Stimulated activated CD8-positive, alpha-beta memory T cell treated with anti-CD3 and anti-CD28 coated beads, Interleukin-12 subunit alpha, Interleukin-12 subunit beta, amount 100 ng/mL, for 4 hours (primary cell): ENCODE measurements at places on chromosomes 2 and 18.

DNA sequence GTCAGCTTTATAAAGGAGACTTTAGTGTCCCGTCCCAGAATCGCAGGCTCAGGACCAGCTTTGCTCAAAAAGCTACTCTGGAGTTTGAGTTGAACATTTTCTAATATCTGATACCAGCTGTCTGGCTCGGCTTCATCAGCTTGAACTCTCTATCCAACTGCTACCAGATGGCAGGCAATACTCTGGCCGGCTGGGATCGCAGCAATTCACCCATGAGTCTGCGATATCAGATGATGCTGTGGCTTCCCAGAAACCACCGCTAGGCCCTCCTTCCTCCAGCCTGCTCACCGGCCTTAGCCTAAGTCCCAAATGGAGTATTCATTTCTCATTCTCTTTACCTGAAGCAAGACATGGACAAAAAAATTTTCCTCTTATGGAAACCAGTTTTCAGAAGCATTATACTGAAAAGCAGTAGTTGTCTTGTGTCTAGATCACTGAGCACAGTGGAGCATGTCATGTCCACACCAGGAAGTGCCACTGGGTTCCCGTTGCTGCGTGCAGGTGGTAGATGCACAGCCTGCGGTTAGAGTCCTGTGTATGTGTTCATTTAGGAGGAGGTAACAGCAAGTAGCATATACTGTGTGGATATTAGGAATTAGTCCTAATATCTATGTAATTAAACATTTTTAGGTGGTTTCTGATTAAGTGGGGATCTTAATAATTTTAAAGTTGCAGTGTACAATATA is 162.0 kb upstream of the SOX11 start:
- no peak for DNase-seq

- DNase-seq = no peak
These were observed 25.3 kb upstream of the RFX8 start for GRCh38 chr2:101500180-101500579.

DNA sequence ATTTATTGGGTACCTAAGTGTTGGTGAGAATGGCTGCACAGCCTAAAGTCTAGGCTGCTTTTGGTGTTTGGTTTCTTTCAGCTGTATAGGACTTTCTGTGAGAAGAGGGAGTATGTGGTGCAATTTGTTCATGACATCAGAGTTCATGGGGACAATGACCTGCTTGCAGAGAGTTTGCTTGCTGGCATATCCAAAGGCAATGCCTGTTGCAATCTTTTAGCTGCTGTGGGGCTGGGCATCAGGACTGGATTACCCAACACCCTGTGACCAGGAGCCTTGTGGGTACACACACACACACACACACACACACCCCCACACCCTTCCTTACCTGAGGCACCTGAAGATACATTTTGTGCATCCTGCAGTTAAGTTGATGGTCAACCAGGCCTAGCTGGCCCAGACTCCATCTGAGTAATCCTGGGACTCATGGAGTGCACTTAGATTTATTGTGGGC is 68.4 kb downstream of the LIPG start:
- DNase-seq = no peak

- DNase-seq = no peak
These were observed 503.7 kb upstream of the SLC8A1 start for GRCh38 chr2:40955635-40956034.

DNA sequence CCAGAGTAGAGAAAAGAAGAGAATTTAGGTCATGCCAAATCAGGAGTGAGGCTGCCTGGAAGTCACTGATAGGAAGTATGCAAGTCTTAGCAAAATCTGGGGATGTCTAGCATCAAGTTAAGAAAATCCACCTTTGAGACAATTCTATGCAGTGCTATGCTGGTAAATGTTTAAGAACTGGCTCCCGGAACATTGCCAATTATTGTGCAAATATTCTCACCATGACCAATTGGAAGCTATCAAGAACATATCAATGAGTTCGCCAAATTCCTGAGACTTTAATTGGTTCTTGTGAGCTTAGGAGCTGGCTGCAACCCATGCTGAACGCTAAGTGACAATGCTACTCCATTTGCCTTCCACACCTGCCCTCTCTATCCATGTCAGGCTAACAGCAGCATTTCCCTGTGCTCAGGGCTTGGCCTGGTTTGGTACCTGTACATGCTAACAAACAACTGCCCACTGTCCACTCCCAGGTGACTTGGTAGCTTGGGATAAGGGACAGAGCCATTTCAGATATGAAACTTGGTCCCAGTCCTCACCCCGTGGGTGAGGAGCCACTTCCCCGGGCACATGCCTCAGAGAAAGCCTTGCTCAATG is 172.9 kb upstream of the KLHL29 start:
- no peak for DNase-seq

DNA sequence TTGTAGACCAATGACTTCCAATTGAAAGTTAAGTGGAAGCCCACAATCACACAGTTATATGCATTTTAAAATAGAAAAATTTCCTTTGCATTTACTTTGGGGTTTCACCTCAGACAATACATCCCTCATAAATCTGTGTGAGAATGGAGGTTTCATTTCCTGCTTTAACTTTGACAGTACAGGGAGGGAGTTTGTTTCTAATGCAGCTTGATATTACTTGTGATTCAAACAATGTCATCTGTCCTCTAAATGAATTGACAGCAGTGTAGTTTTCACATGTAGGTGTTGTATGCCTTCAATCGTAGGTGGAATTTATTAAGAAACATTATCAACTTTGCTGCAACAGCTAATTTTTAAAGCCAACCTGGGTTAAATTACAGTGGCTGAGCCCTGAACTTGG is 75.2 kb downstream of the TMEFF2 start:
- no peak for DNase-seq

- no peak for DNase-seq
These were observed 48.2 kb downstream of the ADI1 start for GRCh38 chr2:3470856-3471737.

DNA sequence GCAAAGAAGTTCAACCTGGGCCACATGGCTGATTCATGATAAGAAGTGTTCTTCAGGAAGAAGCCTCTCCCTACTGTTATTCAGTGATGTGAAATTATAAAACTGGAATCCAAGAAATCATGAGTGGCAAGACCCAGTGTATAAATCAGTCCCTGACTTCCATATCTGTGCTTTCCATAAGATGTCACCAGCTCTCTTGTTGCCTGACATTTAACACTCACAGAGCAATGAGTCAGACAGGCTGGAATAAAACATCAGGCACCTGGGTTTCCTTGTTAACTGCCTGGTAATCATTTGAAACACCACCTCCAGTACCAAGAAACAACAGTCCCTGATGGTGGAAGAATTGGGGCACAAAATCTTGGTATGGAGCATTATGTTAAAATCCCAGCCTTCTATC is 76.1 kb downstream of the SCG2 start:
- no peak for DNase-seq

- no peak for DNase-seq
These were observed 25.5 kb downstream of the MARCHF4 start for GRCh38 chr2:216346781-216347180.

- no peak for DNase-seq
These were observed 208.8 kb upstream of the TWIST2 start for GRCh38 chr2:238638982-238639628.

- no peak for DNase-seq
These were observed 169.3 kb upstream of the FN1 start for GRCh38 chr2:215605214-215605613.

DNA sequence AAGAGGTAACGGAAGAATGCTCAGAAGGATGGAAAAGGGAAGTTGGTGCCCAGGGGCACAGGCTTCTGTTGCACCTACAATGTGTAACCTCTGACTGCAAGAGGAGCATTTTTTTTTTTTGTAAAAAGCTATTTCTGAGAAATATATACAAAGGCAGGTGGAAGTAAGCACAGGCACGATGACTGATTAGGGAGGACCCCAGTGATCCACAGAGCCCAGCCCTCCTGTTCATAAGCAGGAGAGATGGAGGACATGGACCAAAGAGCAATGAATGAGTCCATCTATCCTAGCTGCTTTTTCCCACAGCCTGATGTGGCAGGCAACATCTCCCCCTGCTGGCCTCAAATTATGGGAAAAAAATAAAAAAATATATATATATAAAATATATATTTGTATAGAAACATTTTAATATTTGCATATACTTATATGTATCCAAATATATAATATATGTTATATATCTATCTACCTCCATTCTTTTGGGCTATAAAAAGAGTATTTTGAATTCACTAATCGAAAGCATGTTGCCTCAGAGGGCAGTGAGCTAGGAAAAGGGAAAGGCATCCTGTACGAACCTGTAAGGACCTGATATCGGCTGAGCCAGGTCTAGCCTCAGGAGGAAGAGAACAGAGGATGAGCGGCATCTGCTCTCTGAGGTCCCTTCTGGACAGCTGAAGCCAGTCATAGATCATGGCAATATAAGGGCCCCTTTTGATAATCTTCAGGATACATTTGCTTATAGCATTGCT is 166.0 kb upstream of the STK17B start:
- no peak for DNase-seq

GRCh38 chr18:24840051-24840450 is 379.6 kb downstream of the HRH4 start:
- DNase-seq = no peak

DNA sequence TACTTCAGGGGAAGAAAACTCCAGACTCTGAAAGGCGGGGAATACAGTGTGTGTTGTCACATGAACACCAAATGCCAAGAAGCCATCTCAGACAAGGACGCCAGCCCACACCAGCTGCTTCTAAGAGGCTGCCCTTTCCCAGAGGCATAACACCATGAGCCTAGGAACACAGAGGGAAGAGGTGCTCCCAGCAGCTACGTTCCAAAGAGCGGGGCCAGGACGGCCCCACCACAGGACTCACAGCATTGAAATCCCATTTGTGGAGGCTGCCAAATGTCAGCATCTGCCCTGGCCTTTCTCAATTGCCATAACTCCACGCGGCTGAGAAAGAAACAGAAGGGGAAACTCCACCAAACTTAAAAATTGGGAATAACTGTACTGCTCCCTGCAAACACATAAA is 20.1 kb upstream of the ID2 start:
- DNase-seq = no peak
